Kidney (tissue), 22 donors: ENCODE measurements at places on chromosomes 16 and 17.

DNA sequence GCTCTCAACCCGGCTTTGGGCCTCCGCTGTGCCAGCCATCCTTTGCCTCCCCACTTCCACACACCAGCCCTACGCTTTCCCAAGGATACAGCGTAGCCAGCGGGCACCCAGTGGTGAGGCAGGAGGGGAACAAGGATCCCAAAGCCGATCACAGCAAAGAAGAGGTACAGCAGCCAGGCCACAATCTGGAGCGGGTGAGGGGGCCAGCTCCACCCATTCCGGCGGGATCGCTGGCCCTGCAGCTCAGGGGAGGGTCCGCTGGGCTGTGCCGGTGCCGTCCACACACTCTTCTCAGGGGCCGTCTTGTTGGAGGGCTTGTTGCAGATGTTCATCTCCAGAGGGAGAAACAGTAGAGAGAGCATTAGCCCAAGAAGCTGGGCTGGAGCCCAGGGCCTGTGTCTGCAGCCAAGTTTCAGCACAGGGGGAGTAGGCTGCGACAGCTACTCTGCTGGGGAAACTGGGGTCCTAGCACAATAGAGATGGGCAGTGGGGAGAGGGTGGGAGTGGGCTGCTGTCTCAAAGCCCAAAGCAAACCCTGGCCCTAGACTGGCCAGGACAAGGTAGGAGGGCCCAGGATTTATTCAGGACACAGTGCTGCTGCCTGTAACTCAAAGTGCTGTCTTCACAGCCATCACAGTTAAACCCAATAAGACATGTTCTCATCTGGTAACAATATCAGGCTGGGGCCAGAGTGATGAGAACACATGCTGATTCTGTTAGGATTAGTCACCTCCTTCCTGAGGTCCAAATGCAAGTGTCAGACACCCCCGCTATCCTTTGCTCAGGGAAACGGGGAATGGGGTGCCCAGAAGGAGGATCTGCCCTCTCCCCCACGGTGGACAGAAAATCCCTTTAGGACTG is 9.9 kb downstream of the ZDHHC1 start:
- DNase-seq = no peak
- H3K4me3 ChIP-seq = no peak overlapping the region
- peaks cover 3% of the 10 kb centered on the region for H3K4me1 ChIP-seq
- H3K27ac ChIP-seq = no peak overlapping the region
- H3K27me3 ChIP-seq = no peaks in the 10 kb centered on the region

- H3K4me1 ChIP-seq = peaks cover 23% of the 10 kb centered on the region
- H3K4me3 ChIP-seq = no peak overlapping the region
- no peak overlapping the region for H3K27ac ChIP-seq
Observed at GRCh38 chr17:58375256-58375655, 23.3 kb upstream of the SUPT4H1 start.

DNA sequence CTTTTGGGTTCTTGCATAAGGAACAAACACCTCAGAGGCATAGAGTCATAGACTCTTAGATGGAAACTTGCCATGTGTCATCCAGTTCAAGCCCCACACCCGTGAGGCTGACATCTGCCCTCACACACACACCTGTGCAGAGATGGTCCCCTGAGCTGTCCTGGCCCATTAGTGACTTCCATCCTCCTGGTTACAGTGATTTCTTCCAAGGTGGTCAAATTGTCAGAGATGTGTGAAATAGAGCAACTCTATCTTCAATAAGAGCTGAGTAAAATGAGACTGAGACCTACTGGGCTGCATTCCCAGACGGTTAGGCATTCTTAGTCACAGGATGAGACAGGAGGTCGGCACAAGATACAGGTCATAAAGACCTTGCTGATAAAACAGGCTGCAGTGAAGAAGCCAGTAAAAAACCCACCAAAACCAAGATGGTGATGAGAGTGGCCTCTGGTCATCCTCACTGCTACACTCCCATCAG is 342.2 kb upstream of the TNRC6C start:
- no peak for DNase-seq
- no peaks in the 10 kb centered on the region for H3K27me3 ChIP-seq

GRCh38 chr16:86580063-86580790 is 1.9 kb downstream of the FOXL1 start:
- DNase-seq = no peak
- no peaks in the 10 kb centered on the region for H3K27me3 ChIP-seq
- no peaks in the 10 kb centered on the region for H3K4me1 ChIP-seq
- H3K36me3 ChIP-seq = no peaks in the 10 kb centered on the region
- H3K27ac ChIP-seq = peak overlapping the region; percentile 6

- peak overlapping the region; percentile 49 for H3K4me3 ChIP-seq
- H3K27ac ChIP-seq = peak overlapping the region; percentile 86
- peaks cover 19% of the 10 kb centered on the region for H3K4me1 ChIP-seq
- H3K27me3 ChIP-seq = no peaks in the 10 kb centered on the region
- DNase-seq = peak; percentile 47
Observed at GRCh38 chr17:82231562-82232321, 2.9 kb downstream of the SLC16A3 start.
